ENCODE measurements at places on chromosomes 5 and 9.
A peak's percentile ranks its signal among the peaks of the same experiment; 100 is the strongest.

GRCh38 chr9:134641173-134641989, at the start of gene COL5A1:
COL5A1 (plus strand) TSS chr9:134641803; CDS start chr9:134642188, 385 bp downstream.
- no peak for DNase-seq

- DNase-seq = no peak
Observed at GRCh38 chr5:58274191-58274590, 185.7 kb downstream of the PLK2 start.

DNA sequence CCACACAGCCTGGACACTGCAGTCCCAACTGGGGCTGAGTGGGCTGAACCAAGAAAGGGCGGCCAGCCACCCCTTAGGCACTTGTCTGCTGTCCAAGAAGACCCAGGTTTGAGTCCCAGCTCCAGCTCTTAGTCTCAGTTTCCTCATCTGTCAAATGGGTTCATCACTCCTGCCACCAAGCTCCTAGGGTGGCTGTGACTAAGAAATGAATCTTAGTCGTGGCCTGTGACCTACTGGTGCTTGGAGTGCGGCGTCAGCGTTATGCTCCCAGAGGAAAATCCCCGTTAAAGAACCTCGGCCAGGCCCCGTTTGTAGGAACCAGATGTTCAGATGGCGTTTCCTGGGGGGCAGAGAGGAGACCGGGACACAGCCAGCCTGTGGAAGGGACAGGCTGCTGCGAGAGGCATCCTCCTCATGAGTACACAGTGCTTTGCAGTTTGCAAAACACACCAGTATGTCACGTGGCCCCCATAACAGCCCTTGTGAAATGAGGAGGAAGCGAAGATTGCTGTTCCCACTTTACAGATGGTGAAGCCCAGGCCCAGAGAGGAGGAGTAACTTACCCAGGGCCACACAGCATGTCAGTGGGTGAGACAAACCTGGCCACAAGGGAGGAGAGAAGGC, 3.3 kb downstream of the FIBCD1 start:
- no peak for DNase-seq

- DNase-seq = no peak
Observed at GRCh38 chr5:40549616-40550015, 130.1 kb upstream of the PTGER4 start.

DNA sequence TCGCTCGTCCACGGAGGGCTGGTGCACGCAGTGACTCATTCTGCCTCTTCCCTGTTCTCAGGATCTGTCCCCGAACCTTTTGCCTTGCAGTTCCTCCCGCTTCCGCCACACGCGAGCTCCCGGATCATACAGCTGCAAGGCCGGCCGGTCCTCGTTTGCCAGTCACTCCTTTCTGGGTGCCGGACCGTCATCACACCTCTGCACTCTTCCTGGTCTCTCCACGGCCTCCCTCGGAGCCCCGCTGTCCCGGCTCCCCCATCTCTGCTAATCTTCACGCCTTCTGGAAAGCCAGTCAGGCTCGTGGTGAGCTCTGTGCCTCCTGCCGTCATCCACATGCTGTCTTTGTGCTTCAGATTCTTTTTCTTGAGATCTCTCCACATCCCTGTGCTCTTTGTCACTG, 91.8 kb downstream of the STX17 start:
- no peak for DNase-seq

GRCh38 chr5:151890299-151890698, 34.4 kb downstream of the GLRA1 start:
- no peak for DNase-seq

- no peak for DNase-seq
Observed at GRCh38 chr5:84298628-84299027, 86.1 kb downstream of the EDIL3 start.

DNA sequence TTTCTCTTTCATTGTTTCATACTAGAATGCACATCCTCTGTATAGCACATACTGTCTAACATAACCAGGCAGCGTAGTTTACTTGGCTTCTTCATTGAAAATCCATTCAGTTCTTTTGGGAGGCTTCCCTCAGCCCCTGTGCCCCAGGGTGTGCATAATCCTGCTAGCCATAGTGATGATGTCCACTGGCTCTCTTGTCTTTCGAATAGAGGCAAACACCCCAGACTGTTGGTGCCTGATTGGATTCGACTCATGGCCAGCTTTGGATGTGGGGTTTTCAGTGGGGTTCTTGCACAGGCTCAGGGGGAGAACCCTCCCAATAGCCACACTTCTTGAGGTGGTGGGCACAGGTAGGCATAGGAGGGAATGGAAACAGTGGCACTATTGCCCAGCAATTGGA, 53.6 kb downstream of the ZSWIM6 start:
- DNase-seq = no peak

DNA sequence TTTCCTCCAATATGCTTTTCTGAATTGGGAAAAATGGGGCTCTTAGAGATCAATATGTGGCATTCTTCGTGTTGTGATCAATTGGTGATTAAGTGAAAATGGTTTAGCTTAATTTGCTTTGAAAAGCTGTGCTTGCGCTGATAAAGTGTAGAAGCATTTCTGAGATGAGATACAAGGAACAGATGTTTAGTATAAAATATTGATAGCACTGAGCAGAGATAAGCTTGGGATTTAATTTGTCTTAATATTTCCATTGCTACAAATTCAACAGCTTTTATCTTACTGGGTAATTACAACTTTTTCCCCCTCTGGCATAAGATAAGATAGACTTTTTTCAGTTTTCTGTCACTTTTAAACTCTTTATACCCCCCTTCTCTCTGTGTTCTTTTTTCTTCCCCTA, 2204.9 kb upstream of the WWC1 start:
- DNase-seq = no peak

DNA sequence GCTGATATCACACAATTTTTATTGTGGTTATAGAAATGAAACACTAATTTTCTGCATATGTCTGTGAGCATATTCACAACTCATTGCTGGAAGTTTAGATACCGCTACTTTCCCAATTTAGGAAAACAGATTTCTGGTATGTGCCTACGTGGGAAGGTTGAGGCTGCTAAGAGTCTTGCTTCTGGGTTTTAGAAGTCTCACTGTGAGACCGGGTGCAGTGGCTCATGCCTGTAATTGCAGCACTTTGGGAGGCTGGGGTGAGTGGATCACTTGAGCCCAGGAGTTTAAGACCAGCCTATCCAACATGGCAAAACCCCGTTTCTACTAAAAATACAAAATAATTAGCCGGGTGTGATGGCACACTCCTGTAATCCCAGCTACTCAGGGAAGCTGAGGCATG, 39.6 kb downstream of the UBAP1 start:
- DNase-seq = no peak

DNA sequence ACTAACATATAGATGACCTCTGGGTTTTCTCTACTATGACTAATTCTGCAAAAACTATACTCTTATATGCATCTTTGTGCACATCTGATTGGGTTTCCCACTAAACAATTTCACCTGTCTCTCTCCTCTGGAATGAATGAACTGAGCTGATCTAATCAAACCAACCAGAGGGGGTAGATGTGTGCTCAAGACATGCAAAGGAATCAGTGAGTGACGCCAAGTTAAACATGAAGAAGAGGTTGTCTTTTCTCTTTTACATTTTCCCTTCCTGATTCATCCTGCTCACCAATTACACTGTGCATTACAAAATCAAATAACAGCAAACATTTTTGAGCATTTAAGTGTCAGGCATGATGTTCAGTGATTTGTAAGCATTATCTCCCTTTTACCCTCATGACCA, 29.6 kb upstream of the GRXCR2 start:
- DNase-seq = no peak

- DNase-seq = no peak
Observed at GRCh38 chr9:100581661-100582060, 3.8 kb downstream of the CAVIN4 start.

DNA sequence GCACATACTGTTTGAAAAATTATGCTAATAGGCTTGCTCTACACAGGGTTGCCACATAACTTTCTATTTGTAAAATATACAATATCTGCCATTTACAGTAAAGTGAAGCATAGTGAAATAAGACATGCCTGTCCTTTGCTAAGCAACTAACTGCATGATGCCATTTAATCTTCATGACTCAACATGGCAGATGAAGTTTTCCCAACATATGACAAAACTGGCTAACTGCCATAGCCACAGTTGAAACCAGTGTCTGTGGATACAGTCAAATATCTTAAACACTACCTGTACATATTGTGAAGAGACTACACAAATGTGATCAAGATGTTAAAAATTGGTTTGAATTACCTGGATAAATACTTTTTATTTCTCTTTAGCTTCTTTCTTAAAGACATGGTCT, 3.1 kb upstream of the DMAC1 start:
- DNase-seq = no peak

GRCh38 chr5:119435436-119436132, 16.7 kb upstream of the HSD17B4 start:
- DNase-seq = peak; percentile 24

DNA sequence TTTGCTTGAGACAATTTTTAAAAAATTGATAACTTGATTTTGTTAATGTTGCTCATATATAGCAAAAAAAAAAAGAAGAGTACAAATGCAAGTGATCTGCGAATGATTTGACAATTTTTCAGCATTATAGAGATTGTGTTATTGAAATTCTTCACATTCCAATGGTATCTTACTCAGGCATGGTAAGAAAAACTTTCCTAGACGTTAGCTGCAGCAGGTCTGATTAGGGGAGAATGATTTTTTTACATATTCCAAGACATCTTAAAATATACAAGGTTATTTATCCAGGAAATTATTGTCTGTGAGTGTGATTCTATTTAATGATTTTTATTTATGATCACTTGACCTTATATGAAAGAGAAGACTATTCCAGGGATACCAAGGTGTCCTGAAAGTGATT, 361.9 kb downstream of the MAT2B start:
- DNase-seq = no peak

DNA sequence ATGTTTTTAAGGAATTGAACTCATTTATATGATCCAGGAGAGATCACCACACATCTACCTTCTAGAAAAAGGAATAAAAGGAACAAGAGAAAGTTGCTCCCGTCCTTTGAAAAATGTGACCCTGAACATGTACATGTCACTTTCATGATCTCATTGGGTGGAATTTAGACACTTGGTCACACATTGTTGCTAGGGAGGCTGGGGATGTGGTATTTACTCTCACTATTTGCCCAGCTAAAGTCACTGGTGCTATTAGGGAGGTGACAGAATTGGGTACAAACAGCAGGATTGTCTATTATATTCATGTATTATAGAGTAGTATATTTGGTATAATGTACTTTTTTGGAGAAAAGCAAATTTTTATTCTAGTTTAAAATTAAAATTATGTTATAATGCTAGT, 2.1 kb upstream of the CDH10 start:
- DNase-seq = no peak

DNA sequence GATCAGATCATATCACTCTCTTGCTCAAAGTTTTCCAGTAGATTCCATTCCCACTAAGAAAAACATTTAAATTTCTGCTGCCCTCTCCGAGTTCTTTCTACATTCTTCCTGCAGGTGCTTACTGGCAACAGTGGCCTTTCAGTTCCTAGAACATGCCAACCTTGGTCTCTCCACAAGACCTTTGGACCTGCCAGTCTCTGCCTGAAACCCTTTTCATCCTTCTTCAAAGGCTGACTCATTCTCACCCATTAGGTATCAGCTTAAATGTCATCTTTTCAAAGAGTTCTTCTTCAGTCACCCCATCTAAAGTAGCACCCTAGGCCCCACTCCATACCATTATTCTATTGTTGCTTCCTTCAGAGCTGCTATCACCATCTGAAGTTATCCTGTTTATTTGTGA, 21.8 kb downstream of the PPIC start:
- no peak for DNase-seq

DNA sequence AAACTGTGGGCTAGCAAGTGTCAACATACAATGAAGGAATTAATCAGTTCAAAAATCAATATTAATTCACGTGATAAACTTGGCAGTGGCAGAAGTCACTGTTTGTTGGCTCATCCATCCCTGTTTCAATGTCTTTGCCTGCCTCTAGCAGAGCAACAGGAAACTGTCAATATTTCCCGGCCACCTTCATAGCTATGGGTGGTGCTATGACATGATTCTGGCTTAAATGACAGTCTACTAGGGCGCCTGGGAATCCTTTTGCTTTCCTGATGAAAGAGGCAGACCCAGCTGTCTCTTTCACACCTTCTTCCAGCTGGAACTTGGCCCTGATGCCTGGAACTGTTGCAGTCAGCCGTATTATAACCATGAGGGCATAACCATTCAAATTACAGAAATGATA, 72.1 kb upstream of the DNAH5 start:
- DNase-seq = no peak

- no peak for DNase-seq
Observed at GRCh38 chr5:17178373-17178675, 39.1 kb upstream of the BASP1 start.

- DNase-seq = no peak
Observed at GRCh38 chr9:128882677-128883603, 1.0 kb downstream of the LRRC8A start.

DNA sequence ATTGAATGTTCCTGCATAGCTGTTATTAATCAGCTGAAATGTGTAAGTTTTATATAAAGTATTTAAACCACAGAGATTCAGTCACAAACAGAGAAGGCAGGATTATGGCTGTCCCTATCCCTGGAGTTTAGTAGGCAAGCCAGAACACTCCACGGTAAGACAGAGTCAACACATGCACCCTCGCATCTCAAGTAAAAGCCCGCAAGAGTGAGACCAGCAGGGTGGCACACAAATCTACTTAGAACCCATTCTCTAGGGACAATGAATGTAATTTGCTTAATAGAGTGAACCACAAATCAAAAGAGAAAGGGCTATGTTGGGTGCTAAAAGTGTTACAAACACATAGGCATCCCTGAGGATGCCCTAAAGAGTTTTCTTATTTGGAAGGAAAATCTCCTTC, 35.1 kb downstream of the LPAR1 start:
- DNase-seq = no peak

DNA sequence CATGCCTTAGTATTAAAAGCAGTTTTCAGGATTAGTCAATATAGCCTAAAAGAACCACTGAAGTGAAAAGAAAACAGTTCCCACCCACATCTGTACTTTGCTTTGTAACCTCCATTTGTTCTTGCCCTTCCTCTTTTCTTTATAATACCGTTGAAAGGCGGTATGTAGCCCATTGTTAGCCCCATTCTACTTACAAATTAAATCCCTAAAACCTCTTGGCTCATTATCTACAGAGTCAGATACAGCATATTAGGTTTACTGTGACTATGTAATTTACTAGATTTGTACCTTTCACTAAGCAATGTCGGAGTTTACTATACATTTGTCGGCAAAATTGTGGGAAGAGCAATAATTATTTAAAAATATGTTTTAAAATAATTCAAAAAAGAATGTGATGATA, 17.3 kb downstream of the ALDH1A1 start:
- DNase-seq = no peak
